ENCODE measurements at places on chromosomes 6 and 20. TPM values are rescaled to one million over a fixed set of nuclear protein-coding genes. Genes with fewer than 3 reads are reported as not detected.

FOXS1 gene
- not detected for total RNA-seq

DNAH8 gene
- total RNA-seq = not detected

CST2 gene
- not detected for total RNA-seq

OR12D3 gene
- not detected for total RNA-seq

ATXN1 gene
- total RNA-seq = 69.1 TPM

BHLHE23 gene
- not detected for total RNA-seq

PSORS1C2 gene
- not detected for total RNA-seq
